ENCODE measurements at places on chromosomes 2 and 18.
A peak's percentile ranks its signal among the peaks of the same experiment; 100 is the strongest.

- DNase-seq, result no peak
Observed at GRCh38 chr18:43605224-43605623, 327.9 kb upstream of the SYT4 start.

- no peak for DNase-seq
Observed at GRCh38 chr2:188529710-188530109, 238.0 kb downstream of the GULP1 start.

GRCh38 chr18:58394046-58394445, 234.8 kb downstream of the ALPK2 start:
- DNase-seq, result no peak

GRCh38 chr18:76046221-76046620, 448.8 kb downstream of the ZNF516 start:
- DNase-seq, result no peak

- DNase-seq, result no peak
Observed at GRCh38 chr2:139652385-139652784, 872.2 kb upstream of the NXPH2 start.

- DNase-seq, result no peak
Observed at GRCh38 chr2:216057688-216058193, 23.9 kb downstream of the PECR start.

DNA sequence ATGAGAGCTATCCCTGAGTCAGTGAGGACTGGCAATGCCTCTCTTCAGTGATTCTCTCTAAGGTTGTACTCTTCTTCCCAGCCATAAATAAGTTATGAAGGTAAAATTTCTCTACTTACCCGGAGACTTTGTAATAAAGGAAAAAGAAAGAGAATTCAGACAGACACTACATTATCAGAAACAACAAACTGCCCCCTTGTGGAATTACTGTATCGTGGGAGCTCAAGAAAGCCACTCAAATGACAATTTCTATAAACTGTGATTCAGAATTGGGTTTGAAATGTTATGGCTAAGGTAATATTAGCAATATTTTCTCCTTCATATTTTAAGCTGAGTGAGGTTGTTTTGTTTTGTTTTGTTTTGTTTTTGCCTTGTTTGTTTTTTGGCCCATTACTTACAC, 155.8 kb upstream of the TANK start:
- DNase-seq, result no peak

GRCh38 chr2:64972876-64973275, 16.3 kb upstream of the SLC1A4 start:
- DNase-seq, result peak; percentile 48

GRCh38 chr18:79869591-79870300, 72.0 kb downstream of the KCNG2 start:
- DNase-seq, result no peak

GRCh38 chr2:212392043-212392442, 146.6 kb downstream of the ERBB4 start:
- no peak for DNase-seq

- DNase-seq, result no peak
Observed at GRCh38 chr2:156326526-156327095, 5.9 kb downstream of the NR4A2 start.

DNA sequence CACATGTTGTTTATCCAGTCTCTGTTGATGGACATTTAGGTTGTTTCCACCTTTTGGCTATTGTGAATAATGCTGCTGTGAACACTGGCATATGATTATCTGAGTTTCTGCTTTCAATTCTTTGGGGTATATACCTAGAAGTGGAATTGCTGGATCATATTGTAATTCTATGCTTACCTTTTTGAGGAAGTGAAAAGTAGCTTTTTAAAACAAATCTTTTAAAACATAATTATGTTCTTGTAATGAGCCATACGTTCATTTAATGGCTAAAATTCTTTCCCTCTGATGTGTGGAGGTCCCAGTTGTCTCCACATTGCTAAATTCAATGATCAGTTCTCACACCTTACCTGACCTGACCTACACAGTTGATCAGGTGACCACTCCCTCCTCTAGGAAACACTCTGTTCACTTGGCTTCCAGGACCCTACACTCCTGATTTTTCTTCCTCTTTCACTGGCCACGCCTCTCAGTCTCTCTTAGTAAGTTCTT, 27.8 kb upstream of the SERTAD2 start:
- DNase-seq, result no peak
